ENCODE measurements at places on chromosomes 1 and 21.

DNA sequence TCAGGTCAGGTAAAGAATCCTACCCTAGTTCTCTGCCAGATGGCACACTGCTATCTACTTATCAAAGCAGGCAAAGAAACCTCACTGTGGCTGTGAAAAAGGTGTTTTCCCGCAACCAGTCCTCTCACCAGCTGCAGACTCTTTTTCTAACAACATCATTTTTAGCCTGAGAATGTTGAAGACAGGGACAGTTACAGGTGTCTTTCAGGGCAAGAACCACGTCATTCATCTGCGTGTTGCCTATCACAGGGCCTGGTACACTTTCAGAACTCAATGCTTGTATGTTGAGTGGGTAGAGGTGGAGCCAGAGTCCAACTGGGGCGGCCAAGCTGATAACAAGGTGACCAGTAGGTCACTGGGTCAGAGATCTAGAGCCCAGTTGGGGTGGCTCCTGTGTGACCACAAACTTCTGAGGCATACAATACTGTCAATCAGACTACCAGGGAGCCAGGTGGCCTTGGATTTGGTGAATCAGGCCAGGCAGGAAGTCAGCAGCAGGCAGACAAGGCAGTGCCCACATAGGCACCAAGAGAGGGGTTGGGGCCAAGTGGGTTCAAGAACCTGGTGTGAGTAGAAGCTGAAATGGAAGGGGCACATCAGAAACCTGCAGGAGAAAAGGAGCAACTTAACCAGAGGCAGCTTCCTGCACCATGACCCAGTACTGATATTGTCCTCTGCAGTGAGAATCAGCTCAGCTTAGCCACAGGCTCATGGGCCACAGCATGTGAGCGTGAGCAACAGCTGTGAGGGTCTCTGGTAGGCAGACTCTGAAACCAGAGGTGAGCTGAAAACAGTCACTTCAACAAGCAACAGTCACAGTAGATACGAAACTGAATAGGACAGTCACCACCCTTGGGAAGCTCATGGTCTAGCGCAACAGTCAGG is 123.6 kb downstream of the DTL start:
- no peak for DNase-seq

DNA sequence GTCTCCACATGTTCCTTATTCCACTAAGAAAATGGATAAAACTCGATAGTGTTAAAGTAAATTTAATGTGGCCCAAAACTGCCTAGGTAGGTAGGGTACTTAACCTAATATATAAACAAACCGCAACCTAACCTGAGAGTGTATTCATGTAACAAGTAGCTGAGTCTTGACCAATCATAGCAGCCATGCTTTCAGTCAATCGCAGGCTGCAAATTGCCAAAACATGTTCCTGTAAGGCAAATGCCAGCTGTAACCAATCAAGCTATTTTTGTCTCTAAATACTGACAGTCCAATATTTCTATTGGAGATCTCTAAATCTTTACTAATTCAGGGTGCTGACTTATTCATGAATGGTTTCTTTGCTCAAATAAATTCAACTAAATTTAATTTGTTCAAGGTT is 3.1 kb upstream of the HMGCS2 start:
- DNase-seq = no peak

- DNase-seq = no peak
These were observed 38.3 kb downstream of the SNAP47 start for GRCh38 chr1:227773558-227773957.

DNA sequence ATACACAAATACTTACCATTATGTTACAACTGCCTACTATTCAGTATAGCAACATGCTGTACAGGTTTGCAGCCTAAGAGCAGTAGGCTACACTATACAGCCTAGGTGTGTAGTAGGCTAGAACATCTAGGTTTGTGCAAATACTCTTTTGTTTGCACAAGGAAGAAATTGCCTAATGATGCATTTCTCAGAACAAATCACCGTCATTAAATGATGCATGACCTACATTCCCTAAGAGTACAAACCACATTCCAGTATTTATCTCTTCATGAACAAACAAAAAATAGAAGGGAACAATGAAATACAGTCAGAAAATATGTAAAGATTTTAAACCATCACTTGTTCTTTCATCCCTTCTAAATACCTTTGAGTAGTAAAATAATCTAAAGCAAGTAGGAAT is 109.7 kb upstream of the HP1BP3 start:
- DNase-seq = peak; percentile 25

GRCh38 chr1:201750934-201751333 is 78.0 kb upstream of the IPO9 start:
- DNase-seq = no peak

- DNase-seq = no peak
These were observed 4.4 kb downstream of the TMCO1 start for GRCh38 chr1:165764277-165764676.

- no peak for DNase-seq
These were observed 45.1 kb upstream of the SCCPDH start for GRCh38 chr1:246678816-246679793.

DNA sequence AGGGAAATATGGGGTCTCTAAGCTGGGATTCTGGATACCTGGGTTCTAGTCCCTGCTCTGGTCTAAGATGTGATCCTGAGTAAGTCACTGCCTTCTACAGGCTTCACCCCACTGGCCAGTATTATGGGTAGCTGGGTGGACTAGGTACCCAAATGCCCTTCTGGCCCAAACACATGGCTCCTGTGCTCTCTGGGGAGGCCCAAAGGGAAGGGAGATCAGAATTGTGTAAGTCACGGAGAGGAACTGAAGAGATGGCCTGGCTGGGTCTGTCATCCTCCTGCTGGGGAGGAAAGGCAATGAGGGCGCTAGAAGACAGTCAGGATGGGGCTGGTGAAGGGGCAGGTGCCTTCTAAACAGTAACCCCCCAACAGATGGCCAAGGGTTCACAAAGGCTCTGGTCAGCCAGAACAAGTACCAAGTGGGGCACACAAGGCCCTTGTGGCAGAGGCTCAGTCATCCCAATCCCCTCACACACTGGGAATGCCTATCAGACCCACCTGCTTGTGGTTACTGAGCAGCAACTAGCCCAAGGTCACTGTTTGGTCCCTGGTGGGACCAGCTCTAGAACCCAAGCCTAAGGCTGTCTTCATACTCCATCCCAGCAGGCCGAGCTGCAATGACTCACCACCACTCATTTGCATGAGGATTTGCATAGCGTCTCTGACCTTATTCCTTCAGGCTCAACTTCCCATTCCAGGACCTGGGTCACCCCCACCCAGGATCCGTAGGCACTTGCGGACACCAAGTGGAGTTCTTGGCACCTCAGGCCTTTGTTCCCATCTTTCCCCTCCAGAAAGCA is 9.2 kb downstream of the MEF2D start:
- DNase-seq = no peak

DNA sequence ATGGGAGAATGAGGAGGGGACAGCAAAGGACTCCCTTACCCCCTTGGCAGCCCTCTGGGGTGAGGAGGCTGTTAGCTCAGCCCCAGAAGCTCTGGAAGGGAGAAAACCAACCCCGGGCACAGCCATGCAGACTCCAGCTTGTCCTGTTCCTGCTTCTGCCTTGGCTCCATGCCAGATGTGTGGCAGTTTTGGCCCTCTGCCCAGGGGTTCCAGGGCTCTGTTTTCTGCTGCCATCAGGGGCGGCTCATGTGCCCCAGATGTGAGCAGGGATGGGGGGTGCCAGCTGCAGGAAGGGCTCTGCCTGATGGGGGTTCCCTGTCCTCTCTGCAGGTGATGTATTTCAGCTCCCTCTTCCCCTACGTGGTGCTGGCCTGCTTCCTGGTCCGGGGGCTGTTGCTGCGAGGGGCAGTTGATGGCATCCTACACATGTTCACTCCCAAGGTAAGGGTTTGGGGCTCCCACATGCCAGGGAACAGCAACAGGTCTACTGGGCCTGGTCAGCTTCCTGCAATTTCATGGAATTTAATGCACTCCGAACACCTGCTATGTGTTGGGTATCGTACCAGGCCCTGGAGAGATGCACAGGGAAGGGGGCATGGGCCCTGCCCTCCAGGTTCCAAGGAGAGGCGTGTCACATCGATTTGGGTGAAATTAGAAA is 26.1 kb downstream of the SLC6A17 start:
- DNase-seq = no peak

- no peak for DNase-seq
These were observed 74.7 kb downstream of the RUNX1 start for GRCh38 chr21:34974162-34974981.

GRCh38 chr1:52158218-52158617 is 16.3 kb downstream of the ZFYVE9 start:
- DNase-seq = no peak

GRCh38 chr1:178862416-178862815 is 8.5 kb downstream of the ANGPTL1 start:
- DNase-seq = no peak

DNA sequence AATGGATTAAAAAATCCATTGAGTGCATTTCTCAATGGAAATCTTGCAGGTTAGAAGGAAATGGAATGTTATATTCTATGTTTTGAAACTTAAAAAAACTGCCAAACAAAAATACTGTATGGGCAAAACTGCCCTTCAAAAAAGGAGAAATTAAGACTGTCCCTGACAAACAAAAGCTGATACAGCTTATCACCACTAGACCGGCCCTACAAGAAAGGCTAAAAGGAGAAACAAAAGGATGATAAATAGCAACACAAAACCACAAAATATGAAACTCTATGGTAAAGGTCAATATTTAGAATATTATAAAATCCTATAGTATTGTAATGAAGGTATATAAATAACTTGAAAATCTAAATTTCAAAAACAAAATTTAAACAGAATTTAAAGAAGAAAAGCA is 60.0 kb downstream of the SLC25A24 start:
- DNase-seq = no peak

DNA sequence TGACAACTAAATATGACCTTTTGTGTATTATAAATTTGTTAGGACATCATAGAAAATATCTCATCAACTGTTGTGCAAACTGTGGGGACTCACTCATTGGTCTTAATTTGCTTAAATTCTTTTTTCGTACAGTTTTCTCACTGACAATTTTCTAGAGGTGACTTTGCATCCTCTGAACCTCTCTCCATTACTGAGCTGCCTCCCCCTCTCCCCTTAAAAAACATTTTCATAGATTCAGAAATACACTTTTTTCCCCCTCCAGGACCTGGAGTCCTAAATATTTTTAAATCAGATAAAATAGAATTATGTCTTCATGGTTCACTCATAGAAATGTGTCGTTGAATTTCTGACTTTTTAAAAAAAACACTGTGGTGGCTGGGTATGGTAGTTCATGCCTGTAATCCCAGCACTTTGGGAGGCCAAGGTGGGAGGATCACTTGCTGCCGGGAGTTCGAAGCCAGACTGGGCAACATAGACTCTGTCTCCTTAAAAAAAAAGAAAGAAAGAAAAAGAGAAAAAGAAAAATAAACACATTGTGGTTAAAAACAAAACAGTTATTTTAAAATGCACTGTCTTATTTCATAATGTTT is 1.5 kb downstream of the CNST start:
- DNase-seq = no peak
